Left forelimb (tissue), 1 donor: ENCODE measurements at places on chromosomes 6 and 20.

DNA sequence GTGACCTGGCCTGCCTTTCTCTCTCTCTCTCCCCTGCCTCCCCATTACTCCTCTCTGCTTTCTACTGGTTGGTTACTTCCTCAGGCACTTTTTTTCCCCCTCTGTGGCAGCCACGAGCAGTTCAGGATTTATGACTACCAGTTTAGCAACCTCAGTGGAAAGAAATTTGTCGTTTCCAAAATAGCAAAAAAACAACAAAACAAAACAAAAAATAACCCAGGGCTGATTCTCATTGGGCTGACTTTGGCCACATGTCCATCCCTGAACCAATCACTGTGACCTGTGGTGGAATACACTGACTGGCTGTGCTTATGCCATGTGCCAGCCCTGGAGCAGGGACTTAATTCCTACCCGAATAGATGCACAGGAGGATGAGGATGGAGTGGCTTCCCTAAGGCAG is 137.4 kb downstream of the TFAP2C start:
- DNase-seq = no peak

GRCh38 chr20:25750765-25751696 is 54.4 kb upstream of the ZNF337 start:
- no peak for DNase-seq

GRCh38 chr20:44734938-44735337 is 10.7 kb upstream of the KCNK15 start:
- no peak for DNase-seq

DNA sequence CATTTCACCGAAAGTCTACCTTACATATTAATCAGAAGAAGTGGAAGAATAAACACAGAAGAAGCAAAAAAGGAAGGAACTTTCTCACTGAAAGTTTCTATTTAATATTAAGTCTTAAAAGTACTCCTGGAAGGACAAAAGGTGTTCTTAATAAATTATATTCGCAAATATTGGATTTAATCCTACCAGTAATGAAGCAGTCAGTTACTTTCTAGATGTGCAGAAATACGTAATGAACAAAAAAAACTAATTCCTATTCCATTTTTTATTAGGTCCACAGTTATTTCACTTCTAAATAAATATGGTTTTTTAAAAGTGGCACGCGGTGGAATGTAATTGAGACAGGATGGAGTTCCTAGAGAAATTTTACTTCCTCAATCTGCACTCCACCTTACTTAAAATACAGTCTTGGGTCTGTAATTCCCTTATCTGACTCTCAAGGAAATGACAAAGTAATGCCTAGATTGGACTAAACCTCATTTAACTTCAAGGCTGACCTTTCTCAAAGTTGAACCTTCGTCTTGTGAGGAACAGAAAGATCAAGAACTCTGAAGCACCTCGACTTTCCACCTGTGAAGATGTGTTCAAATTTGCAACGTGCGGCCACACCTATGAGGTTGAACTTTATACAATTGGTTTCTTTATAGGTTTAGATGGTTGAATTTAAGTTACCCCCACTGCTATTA is 1.1 kb upstream of the TRAM2 start:
- DNase-seq = no peak

DNA sequence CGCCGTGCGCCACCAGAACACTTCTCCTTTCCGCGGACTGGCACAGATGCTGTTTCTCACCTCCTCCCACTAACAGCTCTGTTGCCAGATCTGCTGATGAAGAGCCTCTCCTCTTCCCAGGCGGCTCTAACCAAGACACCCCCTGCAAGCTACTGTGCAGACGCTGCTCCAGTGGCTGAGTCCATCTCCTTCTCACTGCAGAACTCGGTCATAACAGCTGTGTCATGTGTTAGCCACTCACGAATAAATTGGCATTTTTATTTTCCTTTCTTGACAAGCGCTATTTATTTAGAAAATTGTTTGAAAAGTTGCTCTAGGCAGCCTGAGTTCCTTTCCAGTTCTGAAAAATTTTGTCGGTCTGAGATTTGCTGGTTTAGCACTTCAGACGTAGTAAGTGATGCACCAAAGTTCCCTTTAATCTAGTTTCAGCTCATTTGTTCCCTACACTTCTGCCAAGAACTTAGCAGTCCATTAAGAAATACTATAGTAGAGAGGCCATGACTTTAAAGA is 12.8 kb upstream of the PLEKHG1 start:
- no peak for DNase-seq

GRCh38 chr6:20916086-20916485 is 381.8 kb downstream of the CDKAL1 start:
- no peak for DNase-seq

- no peak for DNase-seq
These were observed 1.3 kb downstream of the RGS19 start for GRCh38 chr20:64077876-64078551.

GRCh38 chr20:8573686-8574085 is 441.6 kb downstream of the PLCB1 start:
- DNase-seq = no peak

DNA sequence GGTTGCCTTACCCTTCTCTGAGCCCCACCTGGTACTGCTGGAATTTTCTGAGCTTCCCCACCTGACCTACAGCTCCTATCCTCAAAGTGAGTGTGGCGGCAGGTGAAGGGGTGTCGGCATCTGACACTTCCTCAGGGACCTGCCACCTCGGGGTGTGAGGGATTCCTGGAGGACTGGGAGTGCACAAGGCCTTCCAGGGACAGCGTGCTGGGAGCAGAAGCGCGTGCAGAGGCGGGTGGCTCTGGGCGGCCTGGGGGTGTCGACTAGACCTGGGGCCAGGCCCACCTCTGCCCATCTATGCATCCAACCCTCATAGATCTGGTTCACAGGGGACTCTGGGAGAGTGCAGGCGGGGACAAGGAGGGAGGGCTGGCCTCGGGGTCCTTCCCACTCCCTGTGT is 7.8 kb downstream of the DLGAP4 start:
- peak; percentile 61 for DNase-seq

GRCh38 chr20:33518071-33518470 is 28.2 kb downstream of the CBFA2T2 start:
- no peak for DNase-seq

- DNase-seq = no peak
These were observed 2.1 kb downstream of the SF3B5 start for GRCh38 chr6:144093236-144093635.

GRCh38 chr6:73460056-73460455 is 1.5 kb upstream of the MTO1 start:
- DNase-seq = no peak

DNA sequence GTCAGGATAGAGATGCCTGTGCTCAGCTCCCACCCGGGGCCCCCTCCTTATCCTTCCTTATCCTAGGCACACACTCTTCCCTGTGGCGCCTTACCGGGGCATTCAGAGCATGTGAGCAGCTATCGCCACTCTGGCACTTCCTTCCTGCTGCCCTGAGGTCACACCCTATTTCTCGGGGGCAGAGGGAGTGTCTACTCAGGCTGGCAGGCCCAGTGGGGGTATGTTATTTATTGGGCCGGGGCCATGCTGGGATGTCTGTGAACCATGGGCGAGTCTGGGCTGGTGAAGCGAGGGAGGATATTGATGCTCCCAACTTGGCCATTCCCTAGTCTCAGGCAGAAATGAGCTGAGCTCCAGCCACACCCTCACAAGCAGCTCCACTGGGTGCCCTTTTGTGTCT is 3.9 kb upstream of the LY6G6D start:
- no peak for DNase-seq

DNA sequence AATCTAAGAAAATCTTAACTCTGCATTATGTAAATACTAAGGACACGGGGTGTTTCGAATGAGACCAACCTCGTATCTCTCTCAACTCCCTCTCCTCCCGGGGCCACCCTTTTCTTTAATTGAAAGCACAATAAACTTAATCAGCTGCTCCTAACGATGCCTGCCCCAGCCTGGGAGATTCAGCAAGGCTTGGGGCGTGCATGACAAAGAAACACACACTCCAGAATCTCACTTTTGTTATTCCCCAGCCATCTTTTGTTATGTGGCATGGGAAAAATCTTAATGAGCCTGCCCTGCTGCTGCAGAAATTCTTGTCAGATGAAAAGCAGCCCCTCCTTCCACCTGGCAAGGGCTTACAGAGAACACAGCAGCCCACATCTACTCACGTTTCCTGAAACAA is 117.4 kb downstream of the TTLL2 start:
- DNase-seq = no peak

- DNase-seq = no peak
These were observed 111.2 kb upstream of the ADGRF1 start for GRCh38 chr6:47153404-47153755.

DNA sequence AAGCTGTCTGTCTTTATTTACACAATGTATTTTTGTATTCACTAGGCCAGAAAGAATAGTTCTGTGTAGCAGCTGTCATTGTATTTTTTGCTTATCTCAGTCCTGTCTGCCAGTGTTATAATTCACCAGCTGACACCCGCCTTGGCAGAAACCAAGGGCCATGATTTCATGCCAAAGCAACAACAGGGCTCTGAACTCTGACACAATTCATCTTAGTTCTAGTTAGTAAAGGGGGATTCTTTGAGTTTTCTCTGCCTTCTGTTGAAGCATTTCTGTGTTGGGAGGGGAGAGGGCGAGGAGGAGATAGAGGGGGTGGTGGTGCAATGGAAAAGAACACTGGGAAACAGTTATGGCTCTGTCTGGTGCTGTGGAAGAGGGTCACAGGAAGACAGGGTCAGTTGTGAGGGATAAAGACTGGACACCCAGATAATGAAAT is 684.6 kb upstream of the MARCKS start:
- DNase-seq = no peak

DNA sequence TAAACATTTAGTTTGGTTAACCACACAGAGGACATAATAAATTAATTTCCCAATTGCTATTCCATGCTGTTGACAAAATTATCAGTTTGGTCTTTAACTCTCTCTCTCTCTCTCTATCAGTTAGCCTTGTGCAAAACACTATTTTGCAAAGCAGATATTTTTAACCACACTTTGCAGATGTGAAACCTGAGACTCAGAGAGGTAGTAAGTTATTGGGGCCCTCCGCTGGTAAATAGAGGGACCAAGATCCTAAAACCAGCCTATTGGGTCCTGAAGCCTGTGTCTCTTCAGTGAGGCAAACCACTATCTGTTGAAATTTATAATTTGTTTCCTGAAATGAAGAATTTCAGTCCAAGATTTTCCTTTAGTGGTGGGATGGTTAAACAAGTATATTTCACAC is 231.0 kb downstream of the SOD2 start:
- DNase-seq = no peak

DNA sequence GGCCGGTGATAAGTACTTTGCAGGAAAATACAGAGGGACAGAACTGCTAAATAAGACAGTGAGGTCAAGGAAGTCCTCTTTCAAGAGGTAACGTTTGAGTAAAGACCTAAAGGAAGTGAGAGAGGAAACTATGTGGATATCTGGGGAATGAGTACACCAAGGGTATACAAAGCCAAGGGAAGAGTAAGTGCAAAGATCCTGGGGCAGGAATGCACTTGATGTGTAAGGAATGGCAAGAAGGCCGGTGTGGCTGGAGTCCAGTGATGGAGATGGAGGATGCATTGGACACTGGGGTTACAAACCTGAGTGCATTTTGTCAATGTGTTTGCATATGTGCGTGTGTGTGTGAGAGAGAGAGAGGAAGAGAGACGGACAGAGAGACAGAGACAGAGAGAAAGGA is 32.1 kb upstream of the TGM2 start:
- DNase-seq = no peak

DNA sequence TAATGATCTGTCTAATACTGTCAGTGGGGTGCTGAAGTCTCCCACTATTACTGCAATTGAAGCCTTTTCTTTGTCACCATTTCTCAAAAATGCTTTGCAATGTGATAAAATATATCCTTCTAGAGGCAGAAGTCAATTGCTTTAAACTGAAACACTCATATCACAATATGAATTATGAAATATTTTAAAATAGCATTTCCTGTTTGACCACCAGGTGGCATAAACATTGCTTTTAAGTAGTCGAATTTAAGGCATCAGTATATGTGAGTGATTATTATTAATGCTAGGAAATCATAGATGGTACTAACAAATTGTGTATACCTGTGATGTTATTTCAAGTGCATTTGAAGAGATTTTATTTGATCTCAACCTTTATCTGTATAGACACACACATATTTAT is 87.5 kb downstream of the MEI4 start:
- no peak for DNase-seq

DNA sequence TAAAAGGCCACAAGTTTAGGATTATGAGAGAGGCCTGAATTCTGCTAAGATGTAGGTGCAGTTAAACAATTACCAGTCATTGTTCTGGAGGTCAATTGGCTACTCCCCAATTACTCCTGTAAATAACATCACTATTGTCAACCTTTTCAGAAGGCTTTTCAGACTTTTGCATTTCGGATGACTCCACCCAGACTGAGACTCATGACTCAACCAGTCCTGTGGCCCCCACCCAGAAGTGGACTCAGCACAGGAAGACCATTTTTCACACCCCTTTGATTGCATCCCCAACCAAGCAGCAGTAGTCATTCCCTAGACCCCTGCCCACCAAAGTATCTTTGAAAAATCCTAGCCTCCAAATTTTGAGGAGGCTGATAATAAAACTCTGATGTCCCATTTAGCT is 139.3 kb upstream of the SLC22A16 start:
- no peak for DNase-seq

DNA sequence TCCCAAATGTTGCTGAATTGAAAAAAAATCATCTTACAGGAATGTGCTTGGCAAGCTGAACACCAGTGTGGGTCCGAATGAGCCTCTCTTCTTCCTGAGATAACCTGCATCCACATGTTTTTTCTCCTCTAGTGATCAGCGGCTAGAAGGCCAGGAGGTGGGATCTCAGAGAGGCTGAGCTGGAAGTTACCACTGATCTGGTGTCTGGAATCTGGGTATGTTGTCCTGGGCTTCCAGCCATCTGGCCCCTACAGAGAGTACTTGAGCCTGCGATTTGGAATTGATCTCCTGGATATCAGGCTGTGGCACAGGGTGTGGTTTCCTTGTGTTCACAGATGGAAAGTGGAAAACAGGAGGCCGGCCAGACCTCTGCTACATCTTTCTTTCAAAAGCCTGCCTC is 35.9 kb downstream of the SULF2 start:
- no peak for DNase-seq

DNA sequence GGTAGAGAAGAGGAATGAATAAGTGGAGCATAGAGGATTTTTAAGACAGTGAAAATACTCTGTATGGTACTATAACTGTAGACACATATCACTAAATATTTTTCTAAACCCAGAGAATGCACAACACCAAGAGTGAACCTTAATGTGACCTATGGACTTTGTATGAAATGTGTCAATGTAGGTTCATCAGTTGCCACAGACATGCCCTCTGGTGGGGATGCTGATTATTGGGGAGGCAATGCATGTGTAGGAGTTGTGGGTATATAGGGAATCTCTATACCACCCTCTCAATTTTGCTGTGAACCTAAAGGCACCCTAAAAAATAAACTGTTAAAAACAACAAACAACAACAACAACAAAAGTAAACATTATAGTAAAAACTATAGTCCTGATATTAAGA is 293.7 kb downstream of the RNF144B start:
- no peak for DNase-seq

GRCh38 chr6:3960754-3961361 is 111.7 kb downstream of the FAM50B start:
- DNase-seq = no peak
